Activated T-cell treated with anti-CD3 and anti-CD28 coated beads for 4 hours (primary cell): ENCODE measurements at places on chromosomes 16 and 17.

DNA sequence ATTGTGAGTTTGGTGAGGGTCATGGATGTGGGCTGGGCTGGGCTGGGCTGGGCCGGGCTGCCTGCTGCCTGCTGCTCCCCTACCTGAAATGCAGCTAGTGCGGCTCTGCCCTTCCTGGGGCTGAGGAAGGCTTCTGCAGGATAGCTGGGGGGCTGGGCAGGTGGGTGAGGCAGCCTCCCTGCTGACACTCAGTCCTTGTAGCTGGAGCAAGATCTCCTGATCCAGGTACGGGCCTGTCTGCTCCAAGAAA lies 4.7 kb downstream of the RPL13 start:
- no peak for DNase-seq

GRCh38 chr17:38899421-38899820 lies 26.0 kb upstream of the LASP1NB start:
- no peak for DNase-seq

- DNase-seq: no peak
Measured at GRCh38 chr17:63173903-63174302, 207.9 kb downstream of the TANC2 start.

- no peak for DNase-seq
Measured at GRCh38 chr17:59826706-59827453, 65.9 kb downstream of the TUBD1 start.

GRCh38 chr16:86227801-86228200 lies 282.5 kb upstream of the FOXF1 start:
- no peak for DNase-seq

DNA sequence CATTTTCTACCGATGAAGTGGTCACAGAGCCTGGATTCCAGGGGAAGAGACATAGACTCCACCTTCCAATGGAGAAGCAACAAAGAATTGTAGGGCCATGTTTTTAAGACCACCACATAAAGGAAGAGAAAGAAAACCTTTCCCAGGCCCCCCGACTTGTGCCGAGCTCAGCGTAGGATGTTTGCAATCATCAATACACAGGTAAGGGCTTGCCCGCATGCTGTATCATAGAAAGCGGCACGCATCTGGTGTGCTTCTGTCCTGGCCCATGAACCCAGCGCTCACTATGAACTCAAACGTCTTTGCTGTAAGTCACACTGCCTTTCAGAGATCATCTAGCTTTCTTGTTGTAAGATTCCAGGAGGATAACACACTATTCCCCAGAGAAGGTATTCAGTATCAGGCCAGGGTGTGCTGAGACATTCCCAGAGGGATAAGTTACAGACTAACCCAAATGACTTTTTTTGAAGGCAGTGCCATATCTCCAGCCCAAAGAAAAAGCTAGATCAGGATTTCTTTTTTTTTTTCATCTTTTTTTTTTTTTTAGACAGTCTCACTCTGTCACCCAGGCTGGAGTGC lies 79.5 kb upstream of the RPL38 start:
- DNase-seq: no peak
